ENCODE measurements at places on chromosomes 7 and 10.

DNA sequence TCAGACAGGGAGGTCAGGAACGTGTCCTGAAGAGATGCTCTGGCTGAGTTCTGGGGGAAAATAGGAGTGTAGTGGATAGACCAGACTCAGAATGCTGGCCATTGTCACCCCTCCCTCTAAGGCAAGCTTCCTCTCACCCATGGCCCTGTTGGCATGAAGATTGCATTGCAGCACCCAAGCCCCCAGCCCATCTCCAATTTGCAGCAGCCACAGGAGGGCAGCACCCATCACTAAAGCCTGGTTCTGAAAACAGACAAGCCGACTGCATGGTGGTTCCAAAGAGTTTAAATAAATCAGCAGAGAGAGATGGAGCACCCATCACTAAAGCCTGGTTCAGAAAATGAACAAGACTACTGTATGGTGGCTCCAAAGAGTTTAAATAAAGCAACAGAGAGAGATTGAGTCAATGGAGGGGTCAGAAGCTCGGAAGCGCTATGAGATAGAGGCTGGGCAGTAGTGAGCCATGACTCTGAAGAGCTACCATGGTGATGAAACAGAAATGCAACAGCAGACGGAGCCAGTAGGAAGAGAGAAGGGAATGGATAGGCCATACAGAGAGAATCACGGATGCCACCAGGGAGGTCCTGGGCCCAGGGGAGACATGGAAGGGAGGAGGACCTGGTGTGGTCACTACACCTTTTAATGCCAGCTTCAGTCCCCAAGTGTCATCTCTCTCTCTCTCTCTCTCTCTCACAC, 237.9 kb upstream of the MYO3A start:
- no peak for DNase-seq

- DNase-seq: no peak
These were observed 90.5 kb upstream of the PDGFA start for GRCh38 chr7:610141-610530.

- no peak for DNase-seq
These were observed 6.6 kb downstream of the VOPP1 start for GRCh38 chr7:55565681-55566080.

- DNase-seq: no peak
These were observed 1203.3 kb upstream of the CELF2 start for GRCh38 chr10:9814285-9814864.

DNA sequence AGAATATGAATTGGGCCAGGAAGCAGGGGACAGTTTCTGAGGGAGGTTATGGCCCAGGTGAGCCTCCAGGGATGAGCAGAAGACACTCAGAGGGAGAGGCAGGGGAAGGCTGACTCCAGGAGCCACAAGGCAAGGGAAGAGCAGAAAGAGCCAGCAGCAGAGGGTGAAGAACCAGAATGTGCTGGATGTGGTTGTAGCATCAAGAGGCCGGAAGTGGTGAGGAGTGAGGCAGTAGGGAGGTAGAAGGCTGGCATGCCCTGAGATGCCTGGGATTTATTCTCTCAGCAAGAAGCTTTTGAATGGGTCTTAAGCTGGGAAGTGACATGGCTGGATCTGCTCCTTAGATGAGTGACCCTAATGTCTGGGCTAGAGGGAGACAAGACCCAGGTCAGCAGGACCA, 311.7 kb downstream of the DOCK4 start:
- DNase-seq: no peak

Measured in stimulated activated CD8-positive, alpha-beta memory T cell treated with anti-CD3 and anti-CD28 coated beads, Interleukin-12 subunit alpha, Interleukin-12 subunit beta, amount 100 ng/mL, for 1 hour (primary cell).